ENCODE measurements at places on chromosomes 3 and 15.

- DNase-seq = no peak
Observed at GRCh38 chr3:5258526-5258925, 71.0 kb downstream of the EDEM1 start.

- no peak for DNase-seq
Observed at GRCh38 chr3:133106169-133106568, 68.0 kb downstream of the TMEM108 start.

- DNase-seq = no peak
Observed at GRCh38 chr3:89145995-89146394, 38.6 kb downstream of the EPHA3 start.

GRCh38 chr3:64342940-64343688 lies 117.8 kb upstream of the PRICKLE2 start:
- DNase-seq = no peak

GRCh38 chr15:79798311-79798710 lies 98.5 kb downstream of the MTHFS start:
- no peak for DNase-seq

GRCh38 chr15:69892351-69892750 lies 205.4 kb downstream of the TLE3 start:
- no peak for DNase-seq

DNA sequence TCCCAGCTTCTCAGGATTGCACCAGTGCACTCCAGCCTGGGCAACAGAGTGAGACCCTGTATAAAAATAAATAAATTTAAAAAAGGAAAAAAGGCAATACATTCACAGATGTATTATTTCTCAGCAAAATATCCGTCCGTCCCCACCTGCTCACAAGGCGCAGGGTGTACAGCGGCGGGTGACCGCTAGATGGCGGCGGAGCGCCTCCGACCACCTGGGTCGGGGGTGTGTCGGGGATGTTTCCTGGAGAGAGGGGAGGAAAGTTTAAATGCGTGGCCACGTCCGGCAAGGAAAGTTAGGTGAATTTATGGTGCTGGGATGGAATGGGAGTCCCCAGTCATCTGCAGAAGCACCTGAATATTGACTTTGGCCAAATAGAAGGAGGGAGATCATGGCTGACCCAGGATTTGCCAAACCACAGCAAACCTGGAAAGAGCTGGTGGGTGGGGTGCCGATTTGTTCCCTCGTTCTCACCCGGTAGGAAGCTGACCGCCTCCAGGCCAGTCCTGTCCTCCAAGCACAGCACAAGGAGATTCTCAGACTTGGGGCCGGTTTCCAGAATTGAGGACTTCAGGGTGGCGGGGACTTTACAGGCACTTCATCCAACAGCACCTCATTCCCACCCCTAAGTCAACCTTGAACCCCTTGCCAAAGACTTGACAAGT lies 88.3 kb downstream of the TMEM266 start:
- peak; percentile 76 for DNase-seq

- DNase-seq = no peak
Observed at GRCh38 chr15:101431748-101432147, 57.8 kb downstream of the PCSK6 start.

DNA sequence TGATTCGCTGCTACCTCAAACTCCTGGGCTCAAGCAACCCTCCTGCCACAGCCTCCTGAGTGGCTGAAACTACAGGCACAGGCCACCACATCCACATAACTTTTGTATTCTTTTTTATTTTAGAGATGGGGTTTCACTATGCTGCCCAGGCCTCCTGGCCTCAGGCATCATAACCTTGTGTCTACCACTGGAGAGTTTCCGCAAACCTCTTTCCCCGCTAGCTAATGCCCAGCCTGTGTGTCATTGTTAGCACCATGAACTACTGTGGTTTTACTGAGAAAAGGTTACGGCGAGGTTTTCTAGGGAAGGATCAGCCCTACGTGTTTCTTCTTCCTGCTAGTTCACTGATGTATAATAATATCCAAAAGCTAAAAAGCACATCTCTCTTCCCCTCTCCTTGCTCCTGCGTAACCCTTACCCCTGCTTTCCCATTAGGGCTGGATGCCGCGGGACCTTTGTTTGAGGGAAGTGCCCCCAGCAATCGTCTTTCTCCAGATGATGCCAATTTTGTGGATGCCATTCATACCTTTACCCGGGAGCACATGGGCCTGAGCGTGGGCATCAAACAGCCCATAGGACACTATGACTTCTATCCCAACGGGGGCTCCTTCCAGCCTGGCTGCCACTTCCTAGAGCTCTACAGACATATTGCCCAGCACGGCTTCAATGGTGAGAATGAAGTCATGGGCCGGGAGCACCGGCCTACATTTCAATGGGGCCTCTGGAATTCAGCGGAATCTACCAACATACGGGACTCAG lies 113.7 kb downstream of the LIPC start:
- DNase-seq = no peak

DNA sequence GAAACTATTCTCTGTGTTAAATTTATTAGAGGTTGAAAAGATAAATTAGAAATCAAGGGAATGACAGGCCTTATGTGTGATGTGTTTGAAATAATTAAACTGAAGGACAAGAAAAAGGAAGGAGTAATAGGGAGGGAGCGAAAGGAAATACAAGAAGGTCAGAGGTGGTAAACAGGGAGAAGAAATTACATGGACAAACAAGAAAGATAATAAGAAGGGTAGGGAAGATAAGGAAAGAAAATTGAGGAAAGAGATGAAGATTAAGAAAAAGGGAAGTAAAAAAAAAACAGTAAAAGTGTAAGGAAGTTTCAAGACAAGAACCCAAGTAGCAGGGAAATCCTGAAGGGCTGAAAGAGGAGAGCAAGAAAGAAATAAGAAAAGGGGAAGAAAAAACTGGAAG lies 26.2 kb upstream of the ANXA2 start:
- DNase-seq = no peak

DNA sequence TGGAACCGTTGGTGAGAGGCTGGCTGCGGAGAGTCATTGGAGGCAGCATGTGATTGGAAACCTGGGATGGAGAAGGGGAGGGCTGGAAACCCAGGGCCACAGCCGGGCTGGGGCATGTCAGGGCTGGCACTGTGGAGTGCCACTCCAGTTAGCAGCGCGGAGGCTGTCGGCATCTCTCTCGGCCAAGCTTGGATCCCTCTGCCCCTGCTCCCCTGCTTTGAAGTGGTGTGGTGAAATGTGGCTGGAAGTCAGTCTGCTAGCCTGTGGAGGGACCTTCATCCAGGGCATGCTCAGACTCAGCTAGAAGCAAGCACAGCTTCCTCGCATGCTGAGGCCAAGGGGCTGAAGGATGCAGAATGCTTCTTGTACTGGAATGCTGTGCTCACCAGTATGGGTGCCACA lies 13.5 kb downstream of the SLCO3A1 start:
- no peak for DNase-seq

DNA sequence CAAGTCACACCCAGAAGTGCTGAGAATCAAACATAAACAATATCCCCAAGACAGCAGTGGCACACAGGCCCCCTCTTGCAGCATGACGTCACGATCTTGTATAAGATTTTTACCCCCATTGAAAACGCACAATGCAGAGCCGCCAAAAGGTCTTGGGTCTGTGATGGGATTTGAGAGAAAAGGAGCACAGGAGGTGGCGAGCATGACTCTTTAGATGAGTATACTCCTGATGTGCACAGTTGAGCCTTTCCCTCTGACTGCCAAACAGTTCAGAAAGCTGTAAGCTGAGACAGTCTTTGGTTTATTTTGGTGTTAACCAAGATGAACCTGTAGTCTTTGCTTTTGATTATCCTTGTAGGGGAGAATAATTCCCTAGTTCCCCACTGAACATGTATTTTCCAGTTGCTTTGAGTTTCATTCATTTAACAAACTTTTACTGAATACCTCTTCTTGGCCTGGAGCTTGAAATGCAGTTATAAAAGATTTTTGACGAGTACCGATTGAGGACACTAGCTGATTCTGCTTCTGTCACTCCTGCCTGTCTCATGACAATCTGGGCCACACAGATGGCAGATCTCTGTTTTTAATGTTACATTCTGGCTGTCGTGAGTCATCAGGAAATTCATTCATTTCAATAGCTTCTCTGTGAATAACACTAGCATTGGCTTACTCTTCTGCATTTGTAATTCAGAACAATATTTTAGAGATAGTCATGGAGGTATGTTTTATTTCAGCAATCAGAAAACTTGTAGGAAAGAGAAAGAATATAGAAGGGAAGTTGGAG lies 28.9 kb downstream of the CFAP91 start:
- no peak for DNase-seq

DNA sequence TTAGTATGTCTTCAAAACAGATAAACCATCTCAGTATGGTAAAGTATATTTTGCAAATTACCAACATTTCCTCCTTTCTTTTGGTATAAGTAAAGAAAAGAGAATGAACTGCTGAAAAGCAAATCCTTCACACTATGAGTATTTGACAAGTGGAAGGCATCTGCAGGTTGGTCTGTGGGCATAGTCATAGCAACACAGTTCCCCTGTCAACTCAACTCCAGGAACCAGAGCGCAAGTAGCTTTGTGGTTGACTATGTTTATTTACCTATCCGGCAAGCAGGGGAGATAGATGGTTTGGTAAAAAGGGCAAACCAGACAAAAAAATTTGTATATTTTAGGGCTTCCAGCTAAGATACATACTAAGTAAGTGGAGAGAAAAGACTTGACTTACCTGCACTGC lies 88.3 kb upstream of the PPIB start:
- no peak for DNase-seq

DNA sequence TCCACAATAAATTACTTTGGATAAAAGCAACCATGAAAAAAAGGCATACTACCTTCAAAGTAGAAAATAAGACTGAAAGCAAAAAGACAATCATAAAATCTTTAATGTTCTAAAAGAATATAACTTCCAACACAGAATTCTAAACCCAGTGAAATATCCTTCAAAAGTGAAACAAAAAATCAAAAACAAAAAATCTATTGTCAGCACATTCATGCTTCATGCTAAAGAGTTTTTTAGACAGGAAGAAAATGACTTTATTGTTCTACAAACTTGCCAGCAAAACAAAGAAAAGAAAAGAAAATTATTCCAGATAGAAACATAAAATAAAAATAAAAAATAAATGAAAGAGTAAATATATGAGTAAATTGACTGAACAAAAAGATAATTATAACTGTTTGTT lies 134.9 kb downstream of the EFHB start:
- no peak for DNase-seq

DNA sequence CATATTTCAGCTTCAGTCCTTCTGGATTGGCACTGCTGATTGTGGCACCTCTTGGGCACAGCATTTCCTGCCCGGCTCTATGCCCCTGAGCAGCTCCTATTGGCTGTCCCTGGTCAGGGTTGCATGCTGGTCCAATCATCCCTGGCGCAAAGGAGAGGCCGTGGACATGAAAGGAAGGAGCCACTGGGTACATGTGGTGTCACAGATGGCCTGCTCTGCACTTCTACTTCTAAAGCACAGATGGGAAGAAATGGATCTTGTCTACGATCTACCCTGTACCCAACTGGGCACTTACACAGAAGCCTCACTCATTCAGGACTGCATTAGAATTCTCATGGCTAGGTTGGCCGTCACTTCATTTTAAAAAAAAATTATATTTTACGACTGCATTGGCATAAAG lies 232.5 kb downstream of the SHQ1 start:
- no peak for DNase-seq

DNA sequence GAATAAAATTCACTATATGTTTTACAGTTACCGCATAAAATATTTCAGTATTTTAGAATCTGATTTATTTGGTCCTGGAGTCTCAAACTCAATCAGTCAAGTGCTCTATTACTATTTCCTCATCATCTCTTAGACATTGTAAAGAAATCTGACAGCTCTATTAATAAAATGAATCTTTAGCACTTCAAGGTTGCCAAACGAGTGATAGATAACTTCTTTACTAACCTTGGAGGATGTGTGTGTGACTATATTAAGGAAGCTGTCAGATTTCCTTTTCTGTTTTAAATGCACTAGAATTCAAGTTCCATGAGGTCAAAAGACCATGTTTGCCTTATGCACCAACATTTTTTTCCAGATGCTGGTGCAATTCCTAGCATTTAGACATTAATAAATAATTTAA lies 389.8 kb upstream of the AZI2 start:
- DNase-seq = no peak

DNA sequence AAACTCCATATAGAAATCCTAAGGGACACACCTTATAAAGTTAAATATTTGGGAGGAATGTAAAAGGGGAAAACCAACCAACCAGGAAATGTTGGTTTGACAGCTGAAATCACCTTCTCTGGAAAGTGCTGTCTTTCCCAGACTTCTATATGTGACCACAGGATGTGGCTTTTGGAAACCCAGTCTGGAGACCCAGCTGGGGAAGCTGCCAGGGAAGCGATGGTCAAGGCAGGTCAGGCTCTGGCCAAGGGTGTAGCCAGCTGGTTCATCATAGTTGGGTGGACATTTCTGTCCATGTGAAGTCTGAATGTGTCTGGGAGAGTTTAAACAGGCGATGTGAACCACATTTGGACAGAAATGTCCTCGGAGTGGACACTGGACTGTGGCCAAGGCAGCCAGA lies 73.9 kb downstream of the ARNT2 start:
- no peak for DNase-seq

GRCh38 chr3:81728766-81729544 lies 32.5 kb downstream of the GBE1 start:
- no peak for DNase-seq

GRCh38 chr3:34864011-34864410 lies 775.3 kb upstream of the ARPP21 start:
- DNase-seq = no peak

DNA sequence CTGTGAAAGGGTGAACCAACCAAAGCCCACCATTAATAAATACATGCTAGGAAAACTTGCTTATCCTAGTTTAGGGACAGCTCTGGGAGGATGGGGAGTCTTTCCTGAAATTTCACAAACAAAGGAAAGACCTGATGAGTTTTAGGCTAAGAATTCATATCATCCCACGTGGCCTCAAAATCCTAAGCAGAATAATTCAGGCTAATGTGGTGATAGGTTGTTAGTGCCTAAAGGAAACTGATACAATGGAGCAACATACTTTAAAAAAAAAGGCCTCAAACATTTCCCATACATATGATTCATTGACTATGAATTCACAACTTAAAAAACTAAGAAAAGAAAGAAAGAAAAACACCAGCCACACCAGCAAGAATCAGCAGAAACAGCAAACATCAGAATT lies 126.9 kb upstream of the CNTN4 start:
- no peak for DNase-seq

DNA sequence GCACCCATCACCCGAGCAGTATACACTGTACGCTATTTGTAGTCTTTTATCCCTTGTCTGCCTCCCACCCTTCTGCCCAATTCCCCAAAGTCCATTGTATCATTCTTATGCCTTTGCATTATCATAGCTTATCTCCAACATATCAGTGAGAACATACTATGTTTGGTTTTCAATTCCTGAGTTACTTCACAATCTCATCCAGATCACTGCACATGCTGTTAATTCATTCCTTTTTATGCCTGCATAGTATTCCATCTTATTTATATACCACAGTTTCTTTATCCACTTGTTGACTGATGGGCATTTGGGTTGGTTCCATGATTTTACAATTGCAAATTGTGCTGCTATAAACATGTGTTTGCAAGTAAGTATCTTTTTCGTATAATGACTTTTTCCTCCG lies 564.7 kb upstream of the NECTIN3 start:
- no peak for DNase-seq

DNA sequence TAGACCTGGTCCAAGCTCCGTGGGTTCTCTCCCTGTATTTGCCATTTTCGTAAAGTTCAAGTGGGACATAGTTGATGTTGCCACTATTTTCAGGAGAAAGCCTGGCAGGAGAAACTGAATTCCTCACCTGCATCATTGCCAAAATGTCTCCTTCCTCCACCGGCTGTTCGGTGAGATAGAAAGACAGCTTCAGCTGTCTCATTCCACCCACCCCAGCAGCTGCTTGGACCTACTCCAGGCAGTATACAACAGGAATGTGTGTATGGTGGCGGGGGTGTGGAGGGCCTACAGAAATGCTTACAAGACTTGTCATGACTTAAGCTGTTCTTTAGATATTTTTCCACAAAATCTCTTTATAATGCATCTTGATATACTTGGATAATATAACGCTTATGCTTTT lies 132.7 kb upstream of the RAP2B start:
- DNase-seq = peak; percentile 79
